Breast epithelium (tissue), 4 donors: ENCODE measurements at places on chromosomes 12 and 14.

- no peaks in the 10 kb centered on the region for H3K36me3 ChIP-seq
- no peak for DNase-seq
- H3K4me3 ChIP-seq = no peak overlapping the region
- peaks cover 15% of the 10 kb centered on the region for H3K4me1 ChIP-seq
These were observed 218.0 kb downstream of the ZFP36L1 start for GRCh38 chr14:68574906-68575305.

- no peaks in the 10 kb centered on the region for H3K4me1 ChIP-seq
- no peak for DNase-seq
- no peak overlapping the region for H3K27ac ChIP-seq
- H3K36me3 ChIP-seq = peaks cover 5% of the 10 kb centered on the region
These were observed 11.2 kb downstream of the SDS start for GRCh38 chr12:113392520-113392919.

DNA sequence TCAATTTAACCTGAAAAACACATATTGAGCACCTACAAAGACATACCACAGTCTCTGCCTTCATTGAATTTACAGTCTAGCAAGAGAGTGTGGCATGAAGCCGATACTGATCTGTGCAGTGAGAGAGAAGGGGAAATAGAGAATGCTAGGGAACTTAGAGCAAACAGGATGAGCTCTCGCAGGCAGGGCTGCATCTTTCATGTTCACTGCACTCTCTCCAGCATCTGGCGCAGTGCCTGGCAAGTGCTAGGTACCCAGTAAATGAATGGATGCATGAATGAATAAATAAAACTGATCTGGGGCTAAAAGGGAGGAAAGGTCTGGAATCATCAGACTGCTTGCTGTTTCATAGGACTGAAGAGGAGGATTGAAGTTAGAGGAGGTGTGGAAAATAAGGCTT is 256.5 kb upstream of the NPAS3 start:
- DNase-seq = no peak
- no peaks in the 10 kb centered on the region for H3K36me3 ChIP-seq
- no peaks in the 10 kb centered on the region for H3K4me1 ChIP-seq
- no peak overlapping the region for H3K27ac ChIP-seq

DNA sequence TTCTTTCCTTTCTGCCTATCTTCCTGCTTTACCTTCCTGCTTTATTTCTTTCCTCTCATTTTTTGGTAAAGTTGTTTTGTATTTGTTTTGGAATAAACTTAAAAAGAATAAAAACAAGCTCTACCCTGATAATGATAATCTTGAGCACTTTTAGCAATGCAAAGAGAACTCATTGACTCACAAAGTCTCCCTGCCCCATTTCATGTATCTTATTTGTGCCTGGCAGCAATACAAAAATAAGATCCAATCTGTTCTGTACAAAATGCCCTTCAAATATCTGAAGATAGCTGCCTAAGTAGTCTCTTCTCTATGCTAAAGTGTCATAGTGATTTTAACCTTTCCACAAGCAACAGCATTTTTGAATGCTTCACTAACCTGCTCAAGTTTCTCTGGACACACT is 31.1 kb upstream of the ETNK1 start:
- no peaks in the 10 kb centered on the region for H3K4me1 ChIP-seq
- H3K27ac ChIP-seq = no peak overlapping the region
- no peaks in the 10 kb centered on the region for H3K36me3 ChIP-seq
- H3K4me3 ChIP-seq = no peak overlapping the region

DNA sequence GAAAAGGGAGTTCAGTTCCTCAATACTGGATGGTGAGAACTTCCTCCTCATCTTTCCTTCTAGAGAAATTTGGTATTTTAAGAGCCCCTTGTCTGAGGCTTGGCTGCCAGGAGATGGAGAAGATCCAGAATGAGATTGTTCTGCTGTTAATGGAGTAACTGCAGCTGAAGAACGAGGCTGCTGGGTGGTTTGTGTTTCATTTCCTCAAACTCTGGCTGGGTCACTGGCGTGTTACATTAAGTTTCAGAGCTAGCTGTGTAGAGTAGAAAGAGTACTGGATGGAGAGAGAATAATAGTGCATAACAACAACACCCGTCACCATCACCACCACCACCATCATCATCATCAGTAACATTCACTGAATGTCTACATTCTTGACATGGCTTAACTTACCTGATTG is 325.0 kb upstream of the TBX3 start:
- no peaks in the 10 kb centered on the region for H3K36me3 ChIP-seq
- no peak for DNase-seq

DNA sequence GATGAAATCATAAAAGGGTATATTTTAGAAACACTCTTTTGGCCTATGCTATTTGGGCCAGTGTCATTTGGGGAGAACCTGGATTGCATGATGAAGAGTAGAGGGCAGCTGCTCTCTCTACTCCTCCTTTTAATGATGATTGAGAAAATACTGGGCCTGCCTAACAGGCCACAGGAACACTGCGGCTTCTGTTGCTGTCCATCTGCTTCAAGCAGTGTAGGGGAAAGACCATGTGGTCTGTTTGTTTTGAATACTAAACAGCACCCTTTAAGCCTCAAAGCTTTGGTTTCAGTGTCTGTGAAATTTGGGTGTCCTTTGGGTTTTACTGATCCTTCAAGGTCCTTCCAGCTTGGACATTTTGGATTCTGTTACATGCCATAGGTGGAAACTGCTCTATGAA is 78.0 kb downstream of the TTC6 start:
- H3K4me1 ChIP-seq = no peaks in the 10 kb centered on the region
- H3K27me3 ChIP-seq = no peaks in the 10 kb centered on the region
- DNase-seq = no peak
- H3K36me3 ChIP-seq = no peaks in the 10 kb centered on the region

- no peaks in the 10 kb centered on the region for H3K4me1 ChIP-seq
- H3K4me3 ChIP-seq = no peak overlapping the region
- DNase-seq = no peak
These were observed 308.0 kb upstream of the FKBP4 start for GRCh38 chr12:2486796-2487195.

DNA sequence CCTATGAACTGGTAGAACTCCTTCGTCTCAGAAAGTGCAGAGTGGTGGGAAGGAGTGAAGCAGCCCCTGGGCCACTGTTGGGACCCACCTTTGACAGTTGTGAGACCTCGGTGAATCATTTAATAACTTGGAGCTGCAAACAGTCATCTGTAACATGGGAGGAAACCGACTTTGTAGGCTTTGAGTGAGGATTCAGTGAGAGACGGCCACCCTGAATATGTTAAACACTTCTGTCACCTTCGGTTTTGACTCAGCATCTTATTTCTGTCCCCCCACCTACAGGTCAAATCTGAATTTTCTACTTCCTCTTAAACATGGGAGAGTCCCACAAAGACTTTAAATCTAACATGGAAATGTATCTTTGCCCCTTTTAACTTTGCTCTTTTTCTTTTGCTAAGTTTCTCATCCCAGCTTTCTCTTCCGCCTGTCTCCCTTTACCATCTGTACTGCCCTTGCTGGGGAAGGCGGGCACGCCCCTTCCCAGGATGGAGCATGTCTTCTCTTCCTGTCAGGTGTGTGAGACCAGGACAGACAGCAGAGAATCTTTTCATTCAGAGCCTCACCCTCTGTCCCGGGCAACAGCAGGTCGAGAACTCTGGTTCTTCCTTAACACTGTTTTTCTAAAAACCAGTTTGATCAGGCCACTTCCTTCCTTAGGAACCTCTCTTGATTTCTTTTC is 37.1 kb downstream of the ZC3H14 start:
- no peak overlapping the region for H3K27ac ChIP-seq
- H3K4me3 ChIP-seq = no peak overlapping the region
- no peaks in the 10 kb centered on the region for H3K4me1 ChIP-seq
- no peaks in the 10 kb centered on the region for H3K27me3 ChIP-seq
- H3K36me3 ChIP-seq = no peaks in the 10 kb centered on the region

DNA sequence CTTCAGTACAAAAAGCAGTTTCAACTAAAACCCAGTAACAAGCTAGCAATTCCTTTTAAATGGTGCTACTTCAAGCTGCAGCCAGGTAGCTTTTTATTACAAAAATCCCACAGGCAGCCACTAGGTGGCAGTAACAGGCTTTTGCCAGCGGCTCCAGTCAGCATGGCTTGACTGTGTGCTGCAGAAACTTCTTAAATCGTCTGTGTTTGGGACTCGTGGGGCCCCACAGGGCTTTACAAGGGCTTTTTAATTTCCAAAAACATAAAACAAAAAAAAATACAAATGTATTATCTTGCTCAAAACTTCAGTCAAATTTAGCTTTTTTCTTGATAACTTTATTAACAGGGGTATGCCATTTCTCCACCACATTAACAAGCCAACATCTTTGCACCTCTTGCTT is 3.6 kb upstream of the CLEC4E start:
- no peaks in the 10 kb centered on the region for H3K36me3 ChIP-seq
- no peaks in the 10 kb centered on the region for H3K4me1 ChIP-seq
- H3K27me3 ChIP-seq = no peaks in the 10 kb centered on the region
- no peak overlapping the region for H3K27ac ChIP-seq
- peak; percentile 51 for DNase-seq
- no peak overlapping the region for H3K4me3 ChIP-seq

- no peaks in the 10 kb centered on the region for H3K27me3 ChIP-seq
- H3K4me3 ChIP-seq = no peak overlapping the region
- no peak for DNase-seq
- H3K4me1 ChIP-seq = peaks cover 5% of the 10 kb centered on the region
These were observed 8.4 kb downstream of the STYX start for GRCh38 chr14:52738409-52738808.

GRCh38 chr12:120316798-120317223 is 10.8 kb downstream of the PLA2G1B start:
- H3K27me3 ChIP-seq = no peaks in the 10 kb centered on the region
- no peaks in the 10 kb centered on the region for H3K4me1 ChIP-seq
- H3K4me3 ChIP-seq = peak overlapping the region; percentile 64
- no peak for DNase-seq
- H3K27ac ChIP-seq = peak overlapping the region; percentile 92

DNA sequence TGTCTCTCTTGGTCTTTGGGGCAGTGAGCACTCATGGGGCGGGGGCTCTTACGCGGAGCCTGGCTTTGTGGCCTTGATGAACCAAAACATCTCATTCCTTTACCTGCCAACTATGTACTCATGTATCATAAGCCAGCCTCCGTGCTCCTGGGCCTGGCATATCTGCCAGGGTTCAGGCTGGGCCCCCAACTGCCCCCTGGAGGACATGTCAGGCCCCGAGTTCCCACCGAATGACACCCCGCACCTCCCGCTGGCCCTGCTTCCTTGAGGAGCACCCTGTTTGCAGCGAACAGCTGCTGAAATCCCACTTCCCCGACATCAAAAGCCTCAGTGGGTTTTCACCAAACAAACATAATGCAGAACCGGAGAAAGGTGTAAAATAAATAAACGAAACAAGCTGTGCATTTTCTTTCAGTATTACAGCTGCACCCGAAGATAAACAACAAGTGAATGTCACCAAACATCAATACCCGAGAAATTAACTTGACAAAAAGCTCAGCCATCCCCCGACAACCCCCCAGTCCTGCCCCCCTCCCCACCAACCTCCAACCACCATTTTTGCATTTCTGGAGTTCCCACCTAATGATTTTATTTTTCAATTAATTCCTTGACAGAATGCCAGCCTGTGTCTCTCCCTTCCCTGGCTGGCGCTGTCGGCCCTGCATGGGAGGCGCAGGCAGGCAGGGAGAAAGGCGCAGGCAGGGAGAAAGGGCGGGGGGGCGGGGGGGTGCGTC is 139.2 kb downstream of the RBM19 start:
- no peaks in the 10 kb centered on the region for H3K36me3 ChIP-seq
- no peak for DNase-seq
- no peak overlapping the region for H3K27ac ChIP-seq
- no peak overlapping the region for H3K4me3 ChIP-seq
- H3K4me1 ChIP-seq = no peaks in the 10 kb centered on the region
- no peaks in the 10 kb centered on the region for H3K27me3 ChIP-seq

GRCh38 chr12:94290353-94290752 is 142.0 kb downstream of the PLXNC1 start:
- H3K4me1 ChIP-seq = no peaks in the 10 kb centered on the region
- no peaks in the 10 kb centered on the region for H3K36me3 ChIP-seq
- DNase-seq = no peak
- H3K4me3 ChIP-seq = no peak overlapping the region
- no peaks in the 10 kb centered on the region for H3K27me3 ChIP-seq

DNA sequence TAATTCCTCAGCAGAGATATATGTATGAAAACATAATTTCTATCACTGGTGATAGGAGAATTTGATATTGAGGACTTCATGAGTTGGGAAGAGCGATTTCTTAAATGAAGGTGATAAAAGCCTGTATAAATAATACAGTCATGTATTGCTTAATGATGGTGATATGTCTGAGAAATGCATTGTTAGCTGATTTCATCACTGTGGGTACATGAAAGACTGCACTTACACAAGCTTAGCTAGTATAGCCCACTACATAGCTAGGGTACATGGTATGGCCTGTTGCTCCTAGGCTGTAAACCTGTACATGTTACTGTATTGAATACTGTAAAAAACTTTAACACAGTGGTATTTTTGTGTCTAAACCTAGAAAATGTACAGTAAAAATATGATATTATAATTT is 63.4 kb downstream of the ANO4 start:
- H3K4me1 ChIP-seq = no peaks in the 10 kb centered on the region
- H3K27ac ChIP-seq = no peak overlapping the region
- H3K4me3 ChIP-seq = no peak overlapping the region
- no peaks in the 10 kb centered on the region for H3K36me3 ChIP-seq

DNA sequence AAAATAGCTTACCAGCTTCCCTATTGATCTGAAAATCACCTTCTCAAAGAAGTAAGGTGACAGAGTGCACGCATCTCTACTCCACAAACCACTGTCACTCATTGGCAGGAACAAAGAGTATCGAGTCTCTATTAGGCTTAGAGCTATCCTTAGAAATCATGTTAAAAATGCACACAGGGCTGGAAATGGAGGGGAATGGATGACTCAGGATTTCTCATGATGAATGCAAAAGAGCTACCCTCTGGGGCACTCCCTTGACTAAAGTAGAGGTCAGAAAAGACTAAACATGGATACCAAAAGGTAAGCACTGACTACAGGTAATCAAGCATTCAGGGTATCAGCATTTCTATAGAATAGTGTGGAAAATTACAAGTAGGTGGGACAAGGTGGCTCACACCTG is 96.1 kb upstream of the ANO4 start:
- H3K4me1 ChIP-seq = no peaks in the 10 kb centered on the region
- H3K27me3 ChIP-seq = no peaks in the 10 kb centered on the region
- H3K36me3 ChIP-seq = no peaks in the 10 kb centered on the region
- no peak overlapping the region for H3K27ac ChIP-seq
- no peak overlapping the region for H3K4me3 ChIP-seq
- no peak for DNase-seq

DNA sequence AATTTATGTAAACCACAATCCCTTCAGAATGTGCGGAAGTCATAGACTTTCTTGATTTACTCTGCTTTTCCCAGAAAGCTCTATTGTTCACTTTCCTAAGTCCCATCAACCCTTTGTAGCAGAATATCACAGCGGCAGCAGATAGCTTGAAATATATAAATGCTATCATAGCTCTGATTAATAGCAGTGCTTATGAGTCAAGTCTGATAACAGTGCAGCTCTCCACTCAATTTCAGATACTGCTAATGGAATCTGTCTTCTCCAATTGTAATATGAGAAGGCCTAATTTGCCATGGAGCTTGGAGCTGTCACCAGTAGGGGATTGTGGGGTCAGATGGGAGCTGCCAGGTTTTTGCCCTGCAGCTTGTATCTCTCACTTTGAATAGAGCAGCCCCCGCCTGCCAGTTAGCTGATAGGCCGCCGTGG is 10.9 kb downstream of the TMEM260 start:
- H3K27me3 ChIP-seq = no peaks in the 10 kb centered on the region
- no peaks in the 10 kb centered on the region for H3K4me1 ChIP-seq
- H3K36me3 ChIP-seq = no peaks in the 10 kb centered on the region
- no peak overlapping the region for H3K27ac ChIP-seq
